Fibroblast of upper back skin (primary cell): ENCODE measurements at places on chromosomes 7 and 10.

DNA sequence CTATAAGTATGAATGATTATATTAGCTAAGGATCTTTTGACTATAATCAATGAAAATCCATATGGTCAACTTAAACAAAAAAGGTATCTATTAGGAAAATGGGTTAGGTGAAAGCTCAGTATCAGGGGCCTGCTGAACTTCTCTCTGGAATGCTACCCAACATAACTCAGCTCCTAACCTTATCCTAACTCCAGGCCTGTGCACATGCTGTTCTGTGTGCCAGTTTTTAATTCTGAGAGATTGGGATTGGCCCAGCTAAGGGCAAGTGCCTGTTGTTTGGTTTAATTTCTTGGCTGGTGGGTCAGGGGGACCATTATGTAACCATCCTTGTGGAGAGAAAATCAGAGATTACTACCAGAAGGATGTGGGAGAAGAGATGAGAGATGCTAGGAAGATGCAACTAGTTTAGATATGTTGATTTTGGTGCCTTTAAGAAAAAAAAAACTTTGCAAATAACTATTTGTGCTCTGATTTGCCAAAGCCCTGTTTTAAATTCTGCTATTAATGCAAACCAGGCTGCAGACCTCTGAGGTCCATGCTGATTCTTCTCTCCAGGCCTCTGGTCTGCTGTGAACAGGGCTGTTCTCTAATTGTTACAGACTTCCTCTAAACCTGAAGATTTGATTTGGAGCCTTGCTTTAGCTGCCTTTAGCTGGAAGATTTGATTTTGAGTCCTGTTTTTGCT lies 23.9 kb upstream of the HDAC9 start:
- DNase-seq = no peak

- DNase-seq = no peak
Measured at GRCh38 chr7:26307226-26307625, 15.6 kb downstream of the SNX10 start.

GRCh38 chr7:80183900-80184685 lies 49.5 kb downstream of the GNAI1 start:
- DNase-seq = no peak

- DNase-seq = peak; percentile 2
Measured at GRCh38 chr10:16436367-16436757, 448 bp upstream of the PTER start.

DNA sequence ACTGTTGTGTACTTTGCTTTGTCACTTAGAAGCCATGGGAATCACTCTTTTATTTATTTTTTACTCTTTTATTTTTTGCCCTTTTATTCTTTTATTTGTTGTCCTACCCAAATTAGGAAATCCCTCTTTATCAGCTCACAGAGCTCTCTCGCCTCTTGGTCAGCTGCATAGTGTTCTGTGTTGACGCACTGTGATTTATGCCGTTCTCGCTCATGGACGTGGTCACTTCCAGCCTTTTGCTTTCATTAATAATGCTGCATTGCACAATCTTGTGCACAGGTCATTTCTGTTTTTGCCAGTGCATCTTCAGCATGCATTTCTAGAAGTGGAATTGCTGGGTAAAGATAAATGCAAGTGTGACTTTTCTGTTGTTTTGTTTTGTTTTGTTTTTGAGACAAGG lies 42.3 kb downstream of the FBH1 start:
- DNase-seq = no peak

DNA sequence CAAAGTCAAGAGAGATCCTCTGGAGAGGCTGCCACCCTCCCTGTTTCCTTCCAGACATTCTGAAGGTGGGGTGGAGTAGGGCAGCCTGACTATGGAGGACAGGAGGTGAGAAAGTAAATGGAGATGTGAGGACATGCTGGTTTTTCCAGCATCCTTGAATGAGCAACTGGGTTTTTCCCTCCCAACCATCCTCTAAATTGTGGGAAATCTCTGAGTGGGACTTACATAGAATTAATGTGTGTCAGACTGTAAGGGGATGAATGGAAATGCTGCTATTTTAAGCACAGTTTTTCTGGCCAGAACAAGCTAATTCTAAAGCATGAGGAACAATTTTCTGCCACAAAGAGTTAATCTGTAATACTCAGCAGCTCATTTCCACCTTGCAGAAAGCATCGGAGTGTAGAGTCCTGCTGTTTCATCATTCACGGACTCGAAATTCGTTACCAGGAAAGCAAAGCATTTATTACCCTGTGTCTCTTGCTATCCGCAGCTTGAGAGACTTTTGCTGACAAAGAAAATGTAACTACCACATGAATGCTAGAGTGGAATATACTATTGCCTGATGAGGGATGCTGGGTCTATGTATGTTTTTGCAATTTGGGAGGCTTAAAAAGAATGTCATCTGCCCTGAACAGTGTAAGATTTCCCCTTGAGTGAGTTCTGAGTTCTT lies 213.0 kb downstream of the CELF2 start:
- DNase-seq = no peak

- peak; percentile 36 for DNase-seq
Measured at GRCh38 chr7:157228864-157229422, 90.2 kb downstream of the UBE3C start.

DNA sequence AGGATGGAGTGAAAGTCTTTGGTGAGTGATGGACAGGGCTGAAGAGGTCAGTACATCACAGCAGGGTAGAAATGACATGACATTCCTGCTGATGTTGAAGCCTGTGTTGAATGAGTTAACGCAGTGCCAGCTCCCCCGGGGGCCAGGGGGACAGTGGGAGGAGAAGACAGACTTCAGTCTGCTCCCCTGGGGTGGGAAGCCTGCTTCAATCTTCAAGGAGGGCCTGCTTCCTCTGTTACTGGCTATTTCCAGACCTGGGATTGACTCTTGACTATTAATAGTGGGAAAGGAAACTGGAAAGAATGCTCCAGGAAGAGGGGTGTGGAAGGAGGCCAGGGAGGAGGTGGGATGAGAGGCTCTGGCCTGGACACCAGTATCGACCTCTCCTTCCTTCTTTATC lies 27.2 kb downstream of the PODXL start:
- DNase-seq = no peak

- no peak for DNase-seq
Measured at GRCh38 chr7:48173313-48173712, 2.1 kb downstream of the ABCA13 start.

DNA sequence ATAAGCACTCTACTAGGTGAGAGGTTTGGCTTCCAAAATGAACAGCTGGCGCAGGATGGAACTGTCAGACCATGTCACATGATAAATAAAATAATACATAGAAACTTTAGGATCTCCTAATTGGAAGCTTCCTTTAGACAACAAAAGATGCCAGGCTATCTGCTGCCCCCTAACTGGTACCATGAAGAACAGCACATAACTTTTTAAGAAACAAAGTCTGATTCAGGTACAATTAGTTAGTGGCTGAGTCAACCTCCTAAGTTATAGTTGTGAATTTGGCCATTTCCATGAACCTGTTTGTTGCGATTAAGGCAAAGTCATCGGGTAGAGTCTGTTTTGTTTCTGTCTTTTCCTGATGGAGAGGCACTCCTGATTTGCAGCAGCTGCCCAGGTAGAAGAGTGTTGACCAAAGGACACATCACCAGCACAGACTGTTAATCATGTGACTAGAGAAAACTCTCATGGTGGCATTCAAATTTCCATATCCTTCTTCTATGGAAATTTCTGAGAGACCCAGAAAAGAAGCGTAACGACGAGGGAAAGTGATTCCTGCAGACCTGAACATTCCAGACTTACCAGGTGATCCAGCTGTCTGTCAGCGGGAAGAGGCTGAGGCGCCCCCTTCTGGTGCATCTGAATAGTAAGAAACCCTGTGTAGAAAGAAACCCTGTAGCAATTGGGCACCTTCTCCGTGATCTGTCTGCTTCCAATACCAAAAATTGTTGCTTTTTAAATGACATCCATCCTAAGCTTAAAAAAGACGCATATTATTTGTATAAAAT lies 8.6 kb upstream of the INHBA start:
- no peak for DNase-seq

GRCh38 chr7:42161110-42161509 lies 75.9 kb downstream of the GLI3 start:
- peak; percentile 16 for DNase-seq

- DNase-seq = peak; percentile 55
Measured at GRCh38 chr10:73522263-73522662, 26.4 kb upstream of the PPP3CB start.

- peak; percentile 2 for DNase-seq
Measured at GRCh38 chr10:25600651-25601050, 333.4 kb upstream of the MYO3A start.

GRCh38 chr10:35716776-35717175 lies 74.7 kb upstream of the FZD8 start:
- no peak for DNase-seq

DNA sequence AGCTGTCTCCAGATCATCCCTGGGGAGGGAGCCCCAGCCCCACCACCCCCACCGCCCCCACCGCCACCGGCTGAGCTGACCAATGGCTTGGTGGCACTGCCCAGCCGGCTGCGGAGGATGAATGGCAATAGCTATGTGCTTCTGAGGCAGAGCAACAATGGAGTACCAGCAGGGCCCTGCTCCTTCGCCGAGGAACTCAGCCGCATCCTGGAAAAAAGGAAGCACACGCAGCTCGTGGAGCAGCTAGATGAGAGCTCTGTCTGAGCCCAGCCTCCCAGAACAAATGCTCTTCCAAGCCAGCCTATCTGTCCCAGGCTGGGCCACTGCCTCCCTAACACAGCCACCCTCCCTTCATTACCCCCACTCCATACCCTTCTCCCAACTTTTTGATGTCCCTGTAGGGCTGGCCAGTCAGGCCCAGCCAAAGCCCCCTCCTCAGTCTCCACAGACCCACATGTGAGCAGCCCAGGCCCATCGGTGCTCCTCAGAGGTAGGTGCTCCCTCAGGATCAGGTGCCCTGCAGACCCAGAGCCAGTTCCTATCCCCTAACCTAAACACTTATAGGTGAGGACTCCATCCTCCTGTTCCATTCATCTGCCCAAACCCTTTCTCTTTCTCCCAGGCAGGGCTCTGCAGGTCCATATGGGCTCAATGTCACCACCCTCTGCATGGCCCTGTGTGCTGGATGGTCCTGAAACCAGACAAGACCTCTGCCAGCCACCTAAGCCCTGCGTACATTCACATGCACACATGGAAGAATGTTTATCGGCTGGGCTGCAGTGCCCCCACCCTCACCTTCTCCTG lies 3.2 kb downstream of the MRPL43 start:
- DNase-seq = no peak

DNA sequence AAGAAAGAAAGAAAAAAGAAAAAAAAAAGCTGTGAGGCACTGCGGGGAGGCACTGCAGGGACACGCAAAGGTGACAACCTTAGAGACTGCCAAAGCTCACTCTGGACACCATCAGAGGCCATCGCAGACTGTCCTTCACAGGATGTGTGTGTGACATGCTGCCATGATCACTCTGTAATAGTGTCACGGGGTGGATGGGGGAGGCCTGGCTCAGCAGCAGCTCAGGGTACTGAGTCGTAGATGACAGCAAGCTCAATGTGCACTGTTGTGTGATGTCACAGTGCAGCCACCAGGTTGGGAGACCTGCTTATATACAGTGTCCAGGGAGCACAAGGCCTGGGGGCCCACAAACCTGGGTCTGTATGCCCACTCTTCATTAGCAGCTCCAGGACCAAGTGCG lies 83.3 kb downstream of the SLIT1 start:
- DNase-seq = no peak

- DNase-seq = no peak
Measured at GRCh38 chr10:110794808-110795207, 76.9 kb upstream of the PDCD4 start.

DNA sequence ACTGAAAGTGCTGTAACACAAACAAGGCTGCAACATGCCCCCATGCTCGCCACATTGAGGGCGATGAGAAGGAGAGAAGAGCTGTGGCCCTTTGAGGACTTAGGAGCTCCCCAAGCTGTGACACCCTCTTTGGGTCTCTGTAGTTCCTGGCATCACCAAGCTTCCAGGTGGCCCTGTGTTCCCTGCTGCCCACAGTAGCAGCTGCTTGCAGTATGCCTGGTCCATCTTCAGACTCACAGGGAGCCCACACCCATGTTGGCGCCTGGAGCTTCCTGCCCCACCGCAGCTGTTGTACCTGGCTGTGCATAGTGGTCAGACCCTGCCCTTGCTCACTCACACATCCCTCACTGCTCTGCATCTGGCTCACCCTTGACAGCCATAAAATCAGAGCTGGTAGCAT lies 401.2 kb upstream of the NRG3 start:
- DNase-seq = no peak

DNA sequence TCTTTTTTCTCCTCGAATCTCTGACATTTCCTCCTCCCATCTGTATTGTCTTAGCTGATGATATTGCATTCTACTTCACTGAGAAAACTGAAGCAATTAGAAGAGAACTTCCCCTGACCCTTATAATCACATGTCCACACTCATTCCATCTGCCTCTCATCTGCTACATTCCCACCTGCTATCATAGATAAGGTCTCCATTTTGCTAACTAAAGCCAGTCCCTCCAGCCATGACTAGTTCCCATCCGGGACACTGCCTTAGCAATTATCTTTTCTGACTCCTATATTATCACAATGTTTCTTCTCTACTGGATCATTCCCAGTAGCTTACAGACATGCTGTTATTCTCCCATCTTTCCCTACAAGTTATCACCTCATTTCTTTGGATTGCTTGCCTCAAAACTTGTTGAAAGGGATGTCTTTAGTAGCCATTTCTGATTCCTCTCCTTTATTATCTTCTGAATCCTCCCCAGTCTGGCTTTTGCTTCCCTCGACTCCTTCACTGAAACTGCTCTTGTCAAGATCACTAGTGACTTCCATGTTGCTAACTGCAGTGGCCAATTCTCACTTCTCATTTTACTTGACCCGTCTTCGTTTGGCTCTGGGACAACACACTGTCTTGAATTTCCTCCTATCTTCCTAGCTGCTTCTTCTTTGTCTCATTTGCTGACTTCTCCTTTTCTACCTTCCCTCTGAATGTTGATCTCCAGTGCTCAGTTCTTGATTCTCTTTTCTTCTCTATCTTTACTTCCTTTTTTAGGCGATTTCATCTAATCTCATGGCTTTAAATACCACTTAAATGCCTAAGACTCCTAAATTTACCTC lies 35.9 kb downstream of the FZD1 start:
- DNase-seq = no peak

GRCh38 chr7:119685906-119686305 lies 587.1 kb upstream of the KCND2 start:
- DNase-seq = peak; percentile 2

GRCh38 chr10:26863351-26864076 lies 2.8 kb upstream of the ABI1 start:
- DNase-seq = no peak

DNA sequence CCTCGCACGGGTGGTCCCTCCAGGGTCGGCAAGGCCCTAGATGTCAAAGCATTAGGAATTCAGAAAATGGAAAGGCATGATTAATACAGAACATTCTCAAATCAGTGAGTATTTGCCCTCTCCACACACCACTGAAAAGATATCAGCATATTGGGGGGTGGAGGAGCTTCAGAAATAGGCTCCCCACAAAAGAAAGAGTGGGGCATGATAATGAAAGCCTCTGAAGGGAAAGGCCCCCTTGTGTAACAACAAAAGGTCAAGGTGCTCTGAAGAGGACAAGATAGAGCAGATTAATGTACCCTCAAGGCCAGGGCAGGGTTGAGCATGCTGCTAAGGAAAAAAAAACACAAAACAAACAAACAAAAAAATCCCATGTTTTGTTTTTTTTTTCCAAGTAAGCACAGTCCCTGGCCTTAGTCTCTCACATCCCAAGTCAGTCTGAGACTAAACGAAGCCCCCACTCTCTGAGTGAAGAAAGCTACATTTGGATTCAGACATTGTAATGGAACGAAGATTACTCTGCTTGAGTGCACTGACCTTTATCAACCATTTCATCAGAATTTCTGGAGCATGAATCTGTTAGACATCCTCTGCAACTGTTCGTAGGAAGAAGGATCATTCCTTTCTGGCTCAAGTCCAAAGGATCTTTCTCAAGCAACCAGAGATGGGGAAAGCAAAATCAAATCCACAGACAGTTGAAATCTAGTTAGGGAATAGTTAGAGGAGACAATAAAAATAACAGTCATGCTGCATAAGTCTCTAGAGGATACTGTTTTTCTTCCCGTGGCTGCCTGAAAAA lies 27.4 kb upstream of the DGKI start:
- DNase-seq = peak; percentile 97
